Fibroblast of lung (primary cell): ENCODE measurements at places on chromosomes 2 and 18. TPM values are rescaled to one million over a fixed set of nuclear protein-coding genes. Genes with fewer than 3 reads are reported as not detected.
A peak's percentile ranks its signal among the peaks of the same experiment; 100 is the strongest.

DNA sequence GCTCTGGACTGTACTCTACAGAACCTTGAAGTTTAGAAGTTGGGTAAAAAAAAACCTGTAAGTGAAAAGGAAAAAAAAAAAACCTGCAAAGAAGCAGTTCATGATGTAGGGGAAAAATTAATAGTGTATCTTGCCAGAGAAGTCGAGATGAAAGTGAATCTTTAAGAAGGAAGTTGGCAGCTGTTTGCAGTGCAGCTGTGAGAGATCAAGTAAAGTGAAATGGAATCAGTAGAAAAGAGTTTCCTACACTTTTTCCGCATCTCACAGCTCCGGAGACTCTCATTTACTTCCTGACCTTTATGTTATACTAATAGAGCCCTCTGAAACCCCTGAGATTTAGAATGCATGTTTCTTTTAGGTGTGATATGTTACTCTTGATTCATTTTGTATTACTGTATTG lies 19.2 kb downstream of the RNMT start:
- no peak for DNase-seq

ACMSD gene
- not detected in 2 replicates for total RNA-seq

DNA sequence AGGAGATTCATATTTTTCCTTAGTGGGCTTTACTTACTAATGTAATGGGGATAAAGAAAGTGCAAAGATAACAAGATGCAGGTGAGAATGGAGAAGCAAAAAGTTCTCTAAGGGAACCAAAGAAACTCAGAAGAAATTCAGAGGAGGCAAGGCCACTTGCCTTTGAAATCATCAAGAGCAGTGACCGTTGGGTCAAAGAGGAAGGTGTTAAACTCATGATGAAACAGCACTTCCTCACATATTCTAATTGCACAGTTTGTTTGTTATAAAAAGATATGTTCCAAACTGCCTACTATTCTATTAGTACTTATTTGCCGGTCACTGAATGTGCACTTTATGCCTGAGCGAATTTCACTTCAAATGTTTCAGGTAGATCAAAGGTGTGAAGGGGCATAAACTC lies 975.1 kb downstream of the BCL11A start:
- no peak for DNase-seq

- DNase-seq = no peak
Measured at GRCh38 chr2:203745267-203745666, 38.8 kb downstream of the CD28 start.

DNA sequence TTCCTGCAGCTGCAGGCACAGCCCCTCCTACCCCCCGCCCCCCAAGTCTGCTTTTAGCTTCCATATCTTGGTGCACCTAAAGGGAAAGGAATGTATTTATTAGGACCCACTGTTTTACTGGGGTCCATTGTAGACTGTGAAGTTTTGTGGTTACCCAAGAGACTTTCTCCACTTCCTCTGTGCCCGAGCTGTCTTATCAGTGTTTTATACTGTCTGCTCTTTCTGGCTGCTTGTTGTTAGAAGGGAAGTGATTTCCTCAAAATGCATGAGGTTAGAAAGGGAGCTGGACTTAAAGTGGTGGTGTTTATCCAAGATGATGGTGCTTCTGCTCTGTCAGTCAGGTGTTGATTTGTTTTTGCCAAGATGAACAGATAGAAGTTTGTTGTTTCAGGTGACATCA lies 85.0 kb downstream of the PTH2R start:
- DNase-seq = no peak

GRCh38 chr2:201793631-201794030 lies 12.7 kb upstream of the CDK15 start:
- DNase-seq = no peak

DNA sequence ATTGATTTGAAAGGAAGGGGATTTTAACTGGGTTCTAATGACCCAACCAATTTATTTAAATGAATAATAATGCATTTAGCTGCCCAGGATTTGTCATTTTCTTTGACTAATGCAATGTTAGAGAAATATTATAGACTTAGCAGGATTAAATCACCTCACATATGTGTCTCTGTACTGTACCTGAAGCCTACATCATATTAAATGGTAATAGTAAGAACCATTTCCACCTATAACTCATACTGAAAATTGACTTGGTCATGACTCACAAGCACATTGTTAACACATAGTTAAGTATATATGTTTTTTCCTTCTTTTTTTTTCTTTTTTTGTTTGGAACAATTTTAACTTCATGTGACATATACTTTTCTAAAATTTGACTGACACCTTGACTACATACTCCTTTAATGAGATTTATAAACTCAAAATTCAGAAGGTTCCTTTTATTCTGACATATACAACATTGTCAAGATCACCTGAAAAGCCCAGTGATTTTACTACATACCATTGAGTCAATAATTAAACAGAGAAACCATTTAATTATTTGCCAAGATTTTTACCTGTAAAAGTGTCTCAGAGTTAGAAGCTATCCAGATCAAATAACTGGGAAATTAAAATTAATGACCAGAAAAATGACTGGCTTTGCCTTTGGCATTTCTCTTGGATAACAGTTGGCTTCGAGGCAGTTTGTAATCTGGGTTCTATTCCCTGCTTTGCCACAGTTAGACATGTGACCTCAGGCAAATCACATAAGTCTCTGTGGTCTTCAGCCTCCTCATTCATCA lies 58.8 kb upstream of the CDC42EP3 start:
- DNase-seq = no peak

DNA sequence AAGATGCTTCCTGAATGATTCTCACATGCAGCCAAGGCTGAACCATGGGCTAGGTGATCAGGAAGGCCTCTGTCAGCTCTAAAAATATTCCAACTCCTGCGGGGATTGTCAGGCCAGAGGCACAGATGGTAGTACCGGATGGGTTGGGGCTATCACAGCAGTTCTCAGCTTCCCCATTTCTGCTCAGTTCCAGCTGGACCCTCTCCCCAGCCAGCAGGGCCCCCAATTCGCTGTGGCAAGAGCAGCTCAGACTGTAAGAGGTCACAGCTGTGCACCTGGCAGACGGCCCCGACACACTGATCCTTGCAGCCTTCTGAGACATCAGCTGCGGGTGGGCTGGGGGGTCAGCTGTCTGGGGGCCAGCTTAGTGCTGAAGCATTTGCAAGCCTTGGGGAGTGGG lies 43.6 kb upstream of the TCF7L1 start:
- no peak for DNase-seq

DNA sequence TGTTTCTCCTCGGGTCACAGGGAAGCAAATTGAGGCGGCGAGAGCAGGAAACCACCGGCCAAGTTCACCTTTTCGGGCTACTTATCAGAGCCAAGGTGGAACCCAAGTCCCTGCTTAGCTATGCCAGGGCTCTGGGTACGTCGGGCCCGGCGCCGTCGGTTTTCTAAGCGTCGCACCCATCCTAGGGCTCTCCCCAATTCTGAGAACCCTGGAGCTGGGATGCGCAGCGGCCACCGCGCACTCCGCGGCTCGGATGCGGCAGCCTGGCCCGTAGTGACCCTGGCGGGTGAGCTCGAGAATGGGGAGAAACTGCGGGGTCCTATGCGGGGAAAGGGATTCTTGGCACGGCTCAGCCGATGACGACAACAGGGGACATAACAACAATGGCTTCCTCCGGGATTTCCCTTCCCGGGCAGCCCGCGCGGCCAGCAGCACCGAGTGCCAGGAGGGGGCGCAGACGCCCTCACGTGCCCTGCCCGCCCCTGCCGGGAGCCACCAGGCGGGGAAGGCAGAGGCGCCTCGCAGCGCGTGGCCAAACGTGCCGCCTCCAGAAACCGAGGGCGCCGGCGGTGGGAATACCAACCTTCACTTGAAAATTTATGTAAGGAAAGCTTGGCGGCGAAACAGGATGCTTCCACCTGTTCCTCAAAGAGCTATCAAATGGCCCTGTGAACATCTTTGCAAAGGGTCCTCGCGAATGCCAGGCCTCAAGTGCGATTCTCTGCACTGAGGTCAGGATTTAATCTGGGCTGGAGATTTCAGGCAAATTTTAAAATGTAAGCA lies 2.1 kb upstream of the SLC30A3 start:
- peak; percentile 29 for DNase-seq

DNA sequence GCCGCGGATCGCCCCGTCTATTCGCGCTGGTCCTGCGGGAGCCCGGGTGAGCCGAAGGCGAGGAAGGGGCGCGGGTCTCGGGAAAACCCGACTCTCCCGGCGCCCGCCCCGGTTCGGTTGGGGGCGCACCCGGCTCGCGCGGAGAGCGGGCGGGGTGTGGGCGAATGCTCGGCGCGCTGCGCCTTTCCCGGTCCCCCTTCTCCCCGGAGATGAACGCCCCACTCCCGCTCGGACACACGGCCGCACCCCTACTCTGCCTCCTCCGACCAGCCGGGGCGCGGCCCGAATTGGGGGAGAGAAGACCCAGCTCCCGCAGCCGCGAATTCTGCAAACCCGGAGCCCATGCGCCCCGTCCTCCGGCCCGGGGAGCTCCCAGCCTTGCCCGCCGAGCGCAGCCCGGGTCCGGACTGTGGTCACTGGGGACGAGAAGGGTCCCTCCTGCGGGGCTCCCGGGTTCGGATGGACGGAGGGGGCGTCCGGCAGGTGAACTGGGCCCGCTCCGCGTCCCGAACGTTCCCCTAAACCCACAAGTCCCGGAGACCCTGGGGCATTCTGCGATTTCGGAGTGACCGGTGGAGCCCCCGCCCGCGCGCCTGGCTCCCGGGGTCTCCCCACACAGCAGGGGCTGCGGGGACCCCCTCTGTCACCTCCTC lies 734 bp downstream of the KCNG2 start:
- no peak for DNase-seq

GRCh38 chr18:32542221-32542798 lies 71.6 kb upstream of the GAREM1 start:
- DNase-seq = peak; percentile 13

DNA sequence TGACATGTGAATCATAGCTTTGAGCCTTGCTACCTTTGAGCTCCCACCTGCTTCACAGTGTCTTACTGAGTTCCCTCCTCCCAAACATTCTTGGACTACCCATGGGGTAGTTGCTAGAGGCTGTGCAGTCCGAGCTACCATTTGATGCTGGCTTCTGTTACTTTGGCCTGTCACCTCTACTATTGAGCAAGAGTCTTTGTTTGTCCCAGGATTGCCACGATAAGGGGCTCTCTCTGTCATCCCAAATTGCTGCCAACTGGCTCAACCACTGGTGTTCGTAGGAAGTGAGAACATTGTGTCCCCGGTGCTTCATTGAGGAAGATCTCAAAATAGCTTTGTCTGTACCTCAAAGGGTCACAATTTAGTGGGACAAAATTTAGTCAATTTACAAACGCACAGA lies 59.1 kb upstream of the PAX8 start:
- DNase-seq = no peak

HMSD gene
- total RNA-seq = 0.83 TPM in 1 of 2 replicates, not detected in the other

DNA sequence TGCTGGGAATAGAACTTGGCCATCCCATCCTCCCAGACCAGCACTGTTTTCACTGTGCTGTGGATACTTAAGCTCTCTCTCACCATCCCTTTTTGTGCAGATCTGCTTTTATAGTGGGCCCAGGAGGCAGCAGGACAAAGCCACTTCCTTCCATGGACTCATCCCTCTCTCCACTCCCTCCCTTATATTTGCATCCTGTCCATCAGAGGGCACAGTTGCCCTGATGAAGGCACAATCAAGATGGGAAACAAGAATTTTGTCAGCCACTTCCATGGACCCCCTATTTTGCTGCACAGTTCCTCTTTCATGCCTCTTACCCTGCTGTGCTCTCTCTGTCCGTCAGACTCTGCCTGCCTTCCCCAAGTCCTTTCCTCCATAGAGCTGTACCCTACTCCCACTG lies 338.7 kb downstream of the HRH4 start:
- DNase-seq = no peak

DNA sequence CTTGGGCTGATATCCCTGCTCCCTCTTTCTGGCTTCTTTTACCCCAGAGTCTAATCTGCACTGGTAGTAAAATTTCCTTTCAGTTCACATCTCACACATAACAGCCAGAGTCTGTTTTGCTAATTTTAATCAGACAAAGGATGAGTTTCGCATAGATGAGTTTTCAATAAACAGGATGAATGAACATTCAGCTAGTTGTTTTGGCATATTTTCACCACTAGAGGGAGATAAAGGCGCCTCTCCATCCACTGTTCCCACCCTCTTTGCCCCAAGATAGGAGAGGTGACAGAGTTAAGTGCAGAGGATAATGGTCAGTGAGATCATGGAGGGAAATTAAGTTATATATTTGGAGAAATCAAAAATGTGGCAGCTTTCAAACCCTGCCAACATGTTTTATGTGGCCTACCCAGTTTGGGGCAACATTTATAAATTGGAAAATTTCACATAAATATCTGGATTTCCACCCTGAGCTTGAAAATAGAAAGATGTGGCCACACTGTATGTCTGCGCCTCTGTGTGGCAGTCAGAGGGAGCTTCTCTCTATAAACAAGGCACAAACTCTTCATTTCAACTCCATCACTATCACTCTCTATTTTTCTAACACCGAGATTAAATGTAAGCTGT lies 48.5 kb upstream of the DTNA start:
- DNase-seq = peak; percentile 65

DNA sequence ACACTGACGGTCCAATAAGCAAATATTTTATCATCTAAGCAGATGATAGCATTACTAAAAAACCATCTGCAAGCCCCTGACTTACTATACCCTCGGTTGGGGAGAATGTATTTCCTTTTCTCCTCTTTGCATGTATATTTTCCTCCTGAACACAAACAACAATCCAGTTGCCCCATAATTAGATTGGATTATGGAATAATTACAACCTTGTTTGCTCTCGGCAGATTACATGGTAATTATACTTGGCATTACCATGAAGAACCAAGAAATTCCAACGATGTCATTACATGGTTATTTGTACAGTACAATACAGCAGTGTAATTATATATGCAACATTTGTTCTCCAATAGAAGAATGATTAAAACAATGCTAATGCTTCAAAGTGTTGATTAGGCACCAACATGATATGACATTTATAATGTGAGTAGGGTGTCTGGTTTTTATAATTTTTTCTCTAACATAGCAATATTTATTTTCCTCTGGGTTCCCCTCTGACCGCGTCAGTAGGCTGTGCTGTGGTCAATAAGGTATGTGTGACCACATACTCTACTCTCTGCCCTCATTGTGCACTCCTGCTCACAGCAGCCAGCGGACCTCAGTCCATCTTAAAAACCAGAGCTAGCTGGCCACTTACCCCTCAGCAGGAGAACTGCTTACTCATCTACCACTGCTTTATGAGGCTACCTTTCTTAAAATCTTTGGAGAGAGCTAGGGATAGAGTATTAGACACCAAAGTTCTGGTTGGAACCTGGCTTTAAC lies 176.1 kb downstream of the INSIG2 start:
- peak; percentile 76 for DNase-seq

DNA sequence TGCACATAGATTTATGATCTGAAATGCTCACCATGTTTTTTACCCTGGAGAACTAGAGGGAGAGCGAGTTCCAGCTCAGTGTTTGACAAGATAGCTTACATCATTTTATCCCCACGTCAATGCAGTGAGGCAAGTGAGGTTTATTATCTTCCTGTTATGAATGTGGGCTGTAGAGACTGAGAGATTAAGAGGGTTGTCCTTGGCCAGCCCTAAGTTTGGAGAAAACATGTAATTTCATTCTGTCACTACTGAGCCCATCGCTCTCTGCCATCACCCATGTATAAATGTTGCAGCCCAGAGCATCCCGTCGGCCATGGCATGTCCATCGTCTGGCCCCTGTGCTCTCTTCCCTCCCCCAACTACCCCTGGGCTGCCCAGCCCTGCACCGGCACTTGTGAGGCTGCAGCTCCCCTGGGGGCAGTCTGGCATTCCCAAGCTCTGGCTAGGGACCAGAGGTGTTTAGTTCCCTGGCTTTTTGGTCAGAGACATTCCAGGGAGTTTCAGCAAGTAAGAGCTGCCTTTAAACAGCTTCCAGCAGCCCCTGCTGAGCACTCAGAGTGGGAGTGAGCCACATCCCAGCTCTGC lies 136.7 kb downstream of the ANTXR1 start:
- peak; percentile 46 for DNase-seq
